ENCODE measurements at places on chromosomes 6 and 20.

GRCh38 chr20:48850977-48851299 is 23.1 kb upstream of the PREX1 start:
- H3K27ac ChIP-seq: no peak overlapping the region
- H3K4me1 ChIP-seq: peaks cover 12% of the 10 kb centered on the region
- no peaks in the 10 kb centered on the region for H3K27me3 ChIP-seq

GRCh38 chr6:159978291-159979135 is 9.6 kb downstream of the IGF2R start:
- H3K36me3 ChIP-seq: no peaks in the 10 kb centered on the region
- peaks cover 14% of the 10 kb centered on the region for H3K27me3 ChIP-seq
- no peak for DNase-seq
- no peak overlapping the region for H3K27ac ChIP-seq
- H3K4me3 ChIP-seq: no peak overlapping the region

GRCh38 chr6:82362144-82362543 is 1.5 kb upstream of the TPBG start:
- H3K27me3 ChIP-seq: peaks cover 18% of the 10 kb centered on the region
- no peak for DNase-seq
- H3K4me1 ChIP-seq: peaks cover 4% of the 10 kb centered on the region
- H3K27ac ChIP-seq: no peak overlapping the region
- no peak overlapping the region for H3K4me3 ChIP-seq
- no peaks in the 10 kb centered on the region for H3K36me3 ChIP-seq

- no peak overlapping the region for H3K4me3 ChIP-seq
- no peaks in the 10 kb centered on the region for H3K27me3 ChIP-seq
- peaks cover 21% of the 10 kb centered on the region for H3K4me1 ChIP-seq
- H3K36me3 ChIP-seq: no peaks in the 10 kb centered on the region
- no peak for DNase-seq
Observed at GRCh38 chr6:144321839-144322591, 36.9 kb downstream of the UTRN start.

- no peaks in the 10 kb centered on the region for H3K36me3 ChIP-seq
- H3K27ac ChIP-seq: no peak overlapping the region
- peaks cover 8% of the 10 kb centered on the region for H3K27me3 ChIP-seq
- DNase-seq: no peak
- H3K4me3 ChIP-seq: no peak overlapping the region
Observed at GRCh38 chr20:37980383-37980782, 52.9 kb downstream of the TTI1 start.

DNA sequence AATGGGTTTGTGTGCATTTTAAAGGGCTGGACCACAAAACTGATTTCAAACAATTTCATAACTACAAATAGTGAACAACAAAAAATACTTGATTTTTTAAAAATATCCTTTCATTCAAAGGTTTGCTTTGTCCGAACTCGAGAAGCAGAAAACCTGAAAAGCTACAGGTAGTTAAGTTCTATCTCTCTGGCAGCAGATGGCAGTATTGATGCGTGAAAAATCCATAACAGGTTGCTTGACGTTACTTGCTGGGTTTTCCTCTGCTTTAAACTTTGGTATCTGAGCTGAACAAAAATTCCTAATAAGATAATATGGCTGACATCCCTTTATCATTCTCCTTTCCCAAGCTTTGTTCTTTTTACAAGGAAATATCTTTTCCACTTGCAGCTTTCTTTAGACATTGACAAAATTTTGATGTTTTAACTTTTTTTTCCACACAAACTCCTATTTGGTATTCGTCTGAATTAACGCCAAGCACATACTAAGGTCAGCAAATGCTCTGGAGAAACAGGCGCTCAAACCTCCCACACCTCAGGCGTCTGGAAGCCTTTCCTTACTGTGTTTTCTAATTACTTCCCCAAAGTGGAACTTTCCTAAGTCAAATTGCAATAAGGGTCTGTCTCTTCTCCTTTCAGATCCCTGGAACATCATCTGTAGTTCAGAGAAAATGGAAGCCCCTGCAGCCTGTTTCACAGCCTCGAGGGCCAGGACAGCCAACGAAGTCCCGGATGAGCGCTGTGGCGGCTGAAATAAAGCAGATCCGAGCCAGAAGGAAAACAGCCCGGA is 50.3 kb upstream of the GFRAL start:
- peaks cover 2% of the 10 kb centered on the region for H3K27me3 ChIP-seq
- H3K36me3 ChIP-seq: no peaks in the 10 kb centered on the region
- no peak overlapping the region for H3K27ac ChIP-seq
- no peaks in the 10 kb centered on the region for H3K4me1 ChIP-seq

DNA sequence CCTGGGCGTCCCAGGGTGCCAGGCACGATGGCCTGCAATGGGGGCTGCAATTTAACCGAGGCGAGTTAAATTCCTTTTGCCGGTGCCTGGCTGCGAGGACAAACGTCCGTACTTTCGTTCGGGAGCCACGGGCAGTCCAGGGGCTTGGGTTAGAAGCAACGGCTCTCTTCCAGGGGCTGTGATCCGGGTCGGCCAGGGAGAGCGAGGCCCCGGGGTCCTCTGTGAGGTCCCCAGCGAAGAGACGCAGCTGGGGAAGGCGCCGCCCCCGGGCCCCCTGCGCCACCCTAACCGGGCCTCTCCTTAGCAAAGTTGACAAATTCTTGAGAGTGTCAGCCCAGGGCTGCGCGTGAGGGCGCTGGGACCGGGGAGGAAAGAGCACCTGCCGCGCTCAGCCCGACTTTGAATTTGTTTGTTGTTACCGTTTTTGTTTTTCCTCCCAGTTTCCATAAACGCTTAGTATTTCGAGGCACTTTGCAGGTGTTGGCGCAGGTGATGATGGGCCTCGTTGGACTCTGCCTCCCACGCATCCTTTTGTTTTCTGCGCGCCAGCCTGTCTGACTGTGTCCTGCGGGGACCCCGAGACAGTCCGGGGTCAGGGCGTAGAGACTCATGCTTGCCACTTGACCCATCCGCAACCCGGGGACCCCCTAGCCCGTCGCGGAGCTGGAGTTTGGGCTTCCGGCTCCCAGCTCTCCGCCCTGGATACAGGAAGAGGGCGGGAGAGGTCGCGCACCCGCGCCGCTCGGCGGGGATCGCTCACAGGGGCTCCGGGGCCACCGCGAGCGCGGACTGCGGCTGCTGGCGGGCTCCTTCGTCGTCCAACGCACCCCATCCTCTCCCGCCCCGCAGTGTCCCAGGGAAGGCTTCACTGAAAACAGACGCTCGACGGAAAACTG is 5.8 kb downstream of the OLIG3 start:
- H3K4me3 ChIP-seq: no peak overlapping the region
- no peaks in the 10 kb centered on the region for H3K4me1 ChIP-seq
- H3K27ac ChIP-seq: no peak overlapping the region
- no peaks in the 10 kb centered on the region for H3K36me3 ChIP-seq

- no peak overlapping the region for H3K4me3 ChIP-seq
- no peaks in the 10 kb centered on the region for H3K4me1 ChIP-seq
- H3K36me3 ChIP-seq: peaks cover 37% of the 10 kb centered on the region
- no peak overlapping the region for H3K27ac ChIP-seq
- H3K27me3 ChIP-seq: no peaks in the 10 kb centered on the region
Observed at GRCh38 chr6:148547110-148547509, 199.7 kb upstream of the UST start.

- H3K27ac ChIP-seq: no peak overlapping the region
- peaks cover 10% of the 10 kb centered on the region for H3K4me1 ChIP-seq
- no peaks in the 10 kb centered on the region for H3K36me3 ChIP-seq
- no peaks in the 10 kb centered on the region for H3K27me3 ChIP-seq
- peak; percentile 22 for DNase-seq
Observed at GRCh38 chr6:2244261-2245102, 923 bp downstream of the GMDS start.

GRCh38 chr6:140002396-140003022 is 628.1 kb upstream of the CITED2 start:
- H3K27me3 ChIP-seq: no peaks in the 10 kb centered on the region
- no peak overlapping the region for H3K4me3 ChIP-seq
- no peaks in the 10 kb centered on the region for H3K36me3 ChIP-seq

GRCh38 chr6:27144740-27145079 is 102.8 kb upstream of the PRSS16 start:
- H3K4me3 ChIP-seq: no peak overlapping the region
- no peaks in the 10 kb centered on the region for H3K36me3 ChIP-seq
- peaks cover 9% of the 10 kb centered on the region for H3K4me1 ChIP-seq
- H3K27ac ChIP-seq: no peak overlapping the region
- H3K27me3 ChIP-seq: no peaks in the 10 kb centered on the region

DNA sequence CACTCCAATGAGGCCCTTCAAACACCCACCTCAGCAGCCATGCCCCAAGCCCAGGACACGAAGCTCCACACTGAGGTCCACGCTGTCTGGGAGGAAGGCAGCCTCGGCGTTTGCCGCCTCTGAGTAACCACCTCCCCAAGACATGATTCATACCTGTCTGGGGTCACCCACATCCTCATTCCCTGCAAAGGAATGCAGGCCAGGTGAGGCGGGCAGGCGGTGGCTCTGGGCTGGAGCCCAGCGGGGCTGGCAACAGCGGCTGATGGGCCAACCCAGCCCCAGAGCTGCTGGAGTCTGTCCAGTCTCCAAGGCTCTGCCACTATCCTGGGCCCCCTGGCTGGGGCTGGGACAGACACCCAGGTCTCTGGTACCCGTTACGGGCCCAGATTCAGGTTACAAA is 14.8 kb downstream of the PMEPA1 start:
- no peak overlapping the region for H3K27ac ChIP-seq
- DNase-seq: no peak
- H3K4me3 ChIP-seq: no peak overlapping the region
- no peaks in the 10 kb centered on the region for H3K27me3 ChIP-seq
- no peaks in the 10 kb centered on the region for H3K36me3 ChIP-seq

GRCh38 chr20:6976106-6976900 is 208.8 kb downstream of the BMP2 start:
- H3K36me3 ChIP-seq: no peaks in the 10 kb centered on the region
- H3K27ac ChIP-seq: no peak overlapping the region
- H3K27me3 ChIP-seq: no peaks in the 10 kb centered on the region
- no peak overlapping the region for H3K4me3 ChIP-seq
- H3K4me1 ChIP-seq: no peaks in the 10 kb centered on the region

- no peaks in the 10 kb centered on the region for H3K4me1 ChIP-seq
- H3K4me3 ChIP-seq: no peak overlapping the region
- H3K27me3 ChIP-seq: no peaks in the 10 kb centered on the region
- no peaks in the 10 kb centered on the region for H3K36me3 ChIP-seq
- H3K27ac ChIP-seq: no peak overlapping the region
- no peak for DNase-seq
Observed at GRCh38 chr6:72784071-72784470, 162.2 kb downstream of the KCNQ5 start.

- H3K36me3 ChIP-seq: no peaks in the 10 kb centered on the region
- no peak overlapping the region for H3K4me3 ChIP-seq
- H3K27ac ChIP-seq: no peak overlapping the region
- peaks cover 4% of the 10 kb centered on the region for H3K4me1 ChIP-seq
- H3K27me3 ChIP-seq: peaks cover 41% of the 10 kb centered on the region
- no peak for DNase-seq
Observed at GRCh38 chr6:125753937-125754259, 4.5 kb downstream of the HEY2 start.

- no peaks in the 10 kb centered on the region for H3K27me3 ChIP-seq
- peaks cover 22% of the 10 kb centered on the region for H3K4me1 ChIP-seq
- H3K27ac ChIP-seq: peak within 1 kb of the TSS; percentile 99
- peak; percentile 96 for DNase-seq
Observed at GRCh38 chr6:121435444-121436069, at the start of gene GJA1. TSS of gene GJA1 (plus strand) at chr6:121435646. CDS start at chr6:121446848, 11,202 bp downstream.

- H3K36me3 ChIP-seq: no peaks in the 10 kb centered on the region
- no peak overlapping the region for H3K4me3 ChIP-seq
Observed at GRCh38 chr6:12064131-12064530, 52.0 kb downstream of the HIVEP1 start.

DNA sequence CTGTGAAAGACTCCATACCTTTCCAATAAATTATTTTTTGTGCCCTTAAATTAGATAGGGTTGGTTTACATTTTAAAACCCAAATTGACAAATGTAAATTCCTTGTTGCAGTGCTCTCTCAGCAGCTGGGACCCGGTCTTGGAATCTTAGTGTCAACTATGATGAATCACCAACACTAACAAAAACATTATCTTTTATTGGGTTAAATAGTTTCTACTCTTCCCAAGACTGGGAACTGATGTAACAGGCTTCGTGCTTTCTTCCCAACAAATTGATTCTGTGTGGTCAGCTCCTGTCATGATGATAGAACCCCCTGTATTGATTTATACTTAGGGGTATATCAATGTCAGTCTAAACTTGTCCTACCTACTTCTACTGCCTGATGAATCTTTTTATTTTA is 23.2 kb upstream of the AHI1 start:
- no peak overlapping the region for H3K27ac ChIP-seq
- DNase-seq: no peak
- no peaks in the 10 kb centered on the region for H3K27me3 ChIP-seq
- H3K4me3 ChIP-seq: no peak overlapping the region

All from endothelial cell of umbilical vein (primary cell).